AG20443 (cell line): ENCODE measurements at places on chromosomes 12 and 14.

- no peak for DNase-seq
These were observed 20.1 kb upstream of the PLEK2 start for GRCh38 chr14:67432050-67432564.

GRCh38 chr12:20525064-20525610, 156.8 kb downstream of the PDE3A start:
- no peak for DNase-seq

DNA sequence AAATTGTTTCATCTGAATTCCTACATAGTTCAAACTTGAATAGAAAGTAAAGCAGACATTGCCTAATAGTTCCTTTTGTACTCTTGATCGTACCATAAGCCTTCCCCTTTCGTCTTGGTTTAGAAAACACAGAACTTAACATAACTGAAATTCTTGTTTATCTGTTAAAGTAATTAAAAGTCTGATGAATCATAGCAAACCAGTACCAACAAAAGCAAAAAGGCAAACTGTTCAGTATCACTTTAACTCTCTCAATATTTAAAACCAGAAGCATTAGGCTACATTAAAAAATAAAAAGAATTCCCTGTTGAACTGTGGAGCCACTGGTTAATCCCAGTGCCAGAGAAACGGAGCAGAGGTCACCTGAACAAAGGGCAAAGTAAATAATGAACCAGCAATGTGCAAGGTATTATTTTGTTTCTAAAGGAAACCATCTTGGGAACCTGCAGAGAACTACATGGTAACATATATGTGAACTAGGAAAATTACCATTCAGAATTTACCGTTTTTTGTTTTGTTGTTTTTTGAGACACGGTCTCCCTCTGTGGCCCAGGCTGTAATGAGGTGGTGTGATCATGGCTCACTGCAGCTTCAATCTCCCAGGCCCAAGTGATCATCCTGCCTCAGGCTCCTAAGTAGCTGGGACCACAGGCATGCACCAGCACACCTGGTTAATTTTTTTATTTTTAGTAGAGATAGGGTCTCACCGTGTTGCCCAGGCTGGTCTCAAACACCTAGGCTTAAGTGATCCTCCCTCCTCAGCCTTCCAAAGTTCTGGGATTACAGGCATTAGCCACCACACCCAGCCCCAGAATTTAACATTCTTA, 17.1 kb upstream of the HIGD1C start:
- DNase-seq, result peak; percentile 22

DNA sequence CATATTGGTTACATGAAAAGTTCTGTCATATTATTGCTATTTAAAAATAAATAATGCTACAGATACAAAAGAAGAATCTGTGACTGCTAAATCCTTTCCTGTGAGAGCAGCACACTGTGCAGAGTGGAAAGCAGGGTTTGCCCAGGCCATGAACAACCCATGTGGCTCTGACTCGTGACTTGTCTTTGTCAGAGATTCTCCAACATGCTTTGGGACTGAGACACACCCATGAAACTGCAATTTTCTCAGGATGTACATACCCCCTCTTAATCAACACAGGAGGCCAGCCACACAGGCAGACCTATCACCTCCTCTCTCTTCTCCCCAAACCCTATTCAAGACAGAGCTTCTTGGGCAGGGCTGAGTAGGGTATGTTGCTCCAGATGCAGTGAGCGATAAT, 96.8 kb upstream of the NTF3 start:
- peak; percentile 52 for DNase-seq

GRCh38 chr12:56581418-56582145, 48.5 kb downstream of the BAZ2A start:
- DNase-seq, result no peak

- DNase-seq, result peak; percentile 52
These were observed 189.8 kb upstream of the PRICKLE1 start for GRCh38 chr12:42779186-42779859.

DNA sequence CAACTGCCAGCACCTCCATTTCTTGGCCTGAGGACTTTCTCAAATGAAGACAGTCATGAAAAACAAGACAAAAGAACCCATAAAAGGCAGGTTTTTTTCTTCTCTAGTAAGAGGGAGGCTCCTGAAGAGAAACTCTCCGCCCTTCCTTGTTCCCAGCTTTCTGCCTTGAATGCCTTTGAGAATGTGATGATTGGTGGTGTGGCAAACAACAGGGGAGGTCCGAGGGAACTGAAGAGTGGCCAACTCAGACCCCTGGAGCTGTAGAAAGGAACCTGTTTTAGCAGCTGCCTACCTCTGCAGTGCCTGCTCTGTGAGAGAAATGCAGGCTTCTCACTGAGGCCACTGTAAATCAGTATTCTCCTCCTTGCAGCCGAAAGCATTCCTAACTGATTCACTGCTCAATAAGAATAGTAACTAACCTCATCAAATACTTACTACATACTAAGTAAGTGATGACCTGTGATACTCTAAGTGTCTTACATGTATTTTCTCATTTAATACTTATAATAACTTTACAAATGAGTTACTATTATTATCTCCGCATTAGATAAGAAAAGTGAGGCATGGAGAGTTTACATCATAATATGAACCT, 16.7 kb upstream of the ERC1 start:
- DNase-seq, result no peak

- DNase-seq, result no peak
These were observed 825.7 kb downstream of the AACS start for GRCh38 chr12:125890971-125891370.

GRCh38 chr14:83416476-83416875, 1882.8 kb upstream of the SEL1L start:
- no peak for DNase-seq
